ENCODE measurements at places on chromosomes 5 and 9.
A peak's percentile ranks its signal among the peaks of the same experiment; 100 is the strongest.

DNA sequence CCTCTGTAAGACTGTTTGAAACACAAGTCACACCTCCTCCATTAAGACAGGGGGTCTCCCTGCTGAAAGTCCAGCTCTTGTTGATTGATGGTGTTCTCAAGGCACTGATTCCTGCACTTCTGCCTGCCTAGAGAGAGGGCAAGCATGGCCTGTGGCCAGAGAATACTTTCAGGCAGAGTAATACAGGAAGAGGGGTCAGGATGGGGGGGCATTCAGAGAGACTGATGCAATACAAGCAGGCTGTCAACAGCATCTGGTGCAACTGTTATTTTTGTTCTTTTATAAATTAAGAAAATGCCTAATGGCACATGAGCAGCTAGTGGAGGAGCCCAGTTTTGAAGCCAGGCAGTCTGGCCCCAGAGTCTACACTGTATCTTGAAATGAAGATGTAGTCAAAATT is 302.2 kb downstream of the DIRAS2 start:
- no peak for DNase-seq

DNA sequence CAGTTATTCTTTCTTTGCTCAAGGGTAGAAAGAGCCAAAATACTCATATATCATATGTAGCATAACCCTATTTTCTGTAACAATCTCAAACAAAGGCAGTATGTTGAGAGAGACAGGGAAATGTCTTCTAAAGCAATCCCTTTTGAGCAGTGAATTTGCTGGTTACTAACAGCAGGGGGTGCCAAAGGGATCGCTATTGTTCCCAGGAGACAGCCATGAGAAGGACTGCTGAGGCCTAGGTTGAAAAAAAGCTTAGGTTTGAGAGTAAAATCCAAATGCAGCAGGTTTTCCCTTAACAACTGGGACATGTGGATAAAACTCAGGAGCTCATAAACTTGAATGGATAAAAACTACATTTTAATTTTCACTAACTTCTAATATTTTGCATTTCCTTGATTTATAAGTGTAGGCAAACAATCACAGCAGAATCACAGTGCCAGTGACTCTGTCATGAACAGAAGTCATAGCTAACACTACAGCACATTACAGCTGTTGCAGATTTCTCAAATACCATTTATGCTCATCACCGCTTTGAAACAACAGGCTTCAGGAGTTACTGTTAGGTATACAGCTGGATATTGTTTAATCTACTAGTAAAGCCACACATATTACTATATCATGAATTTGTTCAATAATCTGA is 148.4 kb downstream of the MAPKAP1 start:
- peak; percentile 58 for DNase-seq

GRCh38 chr5:121024416-121025311 is 560.6 kb downstream of the PRR16 start:
- DNase-seq = no peak

GRCh38 chr5:36957953-36958537 is 81.5 kb downstream of the NIPBL start:
- DNase-seq = no peak

GRCh38 chr5:3027185-3027865 is 275.8 kb upstream of the IRX2 start:
- DNase-seq = no peak
